ENCODE measurements at places on chromosomes 1 and 21. TPM values are rescaled to one million over a fixed set of nuclear protein-coding genes. Genes with fewer than 3 reads are reported as not detected.

DNA sequence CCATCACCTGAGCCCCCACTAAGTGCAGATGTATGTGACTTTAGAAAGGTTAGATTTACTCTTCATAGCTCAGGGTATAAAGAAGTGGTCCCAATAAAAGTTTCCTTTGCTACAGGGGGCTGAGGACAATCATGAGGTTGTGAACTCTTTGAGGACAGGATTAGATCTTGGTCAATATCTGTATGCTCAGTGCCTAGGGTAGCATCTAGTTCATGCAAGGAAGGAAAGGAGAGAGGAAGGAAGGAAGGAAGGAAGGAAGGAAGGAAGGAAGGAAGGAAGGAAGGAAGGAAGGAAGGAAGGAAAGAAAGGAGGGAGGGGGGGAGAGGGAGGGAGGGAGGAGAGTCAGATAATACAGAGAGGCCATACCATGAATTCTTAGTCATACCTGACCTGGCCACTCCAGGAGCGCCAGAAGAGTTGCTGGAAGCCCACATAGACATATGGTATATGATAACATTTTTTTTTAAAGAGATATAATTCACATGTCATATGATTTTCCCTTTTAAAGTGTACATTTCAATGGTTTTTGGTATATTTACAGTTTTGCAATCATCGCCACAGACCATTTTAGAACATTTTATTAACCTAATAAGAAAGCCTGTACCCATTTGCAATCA is 9.7 kb upstream of the CSRP1 start:
- H3K27me3 ChIP-seq = no peaks in the 10 kb centered on the region
- peaks cover 3% of the 10 kb centered on the region for H3K4me1 ChIP-seq
- no peaks in the 10 kb centered on the region for H3K36me3 ChIP-seq
- no peak for DNase-seq
- H3K27ac ChIP-seq = no peak overlapping the region
- H3K4me3 ChIP-seq = no peak overlapping the region

GRCh38 chr1:941015-941587 is 17.4 kb downstream of the SAMD11 start:
- H3K27me3 ChIP-seq = no peaks in the 10 kb centered on the region
- H3K4me3 ChIP-seq = no peak overlapping the region
- no peak for DNase-seq

- no peak overlapping the region for H3K4me3 ChIP-seq
- H3K36me3 ChIP-seq = no peaks in the 10 kb centered on the region
- H3K27ac ChIP-seq = no peak overlapping the region
- DNase-seq = no peak
- H3K27me3 ChIP-seq = no peaks in the 10 kb centered on the region
Measured at GRCh38 chr1:118244194-118244593, 59.2 kb upstream of the SPAG17 start.

GRCh38 chr21:42187976-42188653 is 30.8 kb upstream of the ABCG1 start:
- no peak overlapping the region for H3K4me3 ChIP-seq
- DNase-seq = no peak
- H3K4me1 ChIP-seq = no peaks in the 10 kb centered on the region
- no peaks in the 10 kb centered on the region for H3K27me3 ChIP-seq
- no peak overlapping the region for H3K27ac ChIP-seq

DNA sequence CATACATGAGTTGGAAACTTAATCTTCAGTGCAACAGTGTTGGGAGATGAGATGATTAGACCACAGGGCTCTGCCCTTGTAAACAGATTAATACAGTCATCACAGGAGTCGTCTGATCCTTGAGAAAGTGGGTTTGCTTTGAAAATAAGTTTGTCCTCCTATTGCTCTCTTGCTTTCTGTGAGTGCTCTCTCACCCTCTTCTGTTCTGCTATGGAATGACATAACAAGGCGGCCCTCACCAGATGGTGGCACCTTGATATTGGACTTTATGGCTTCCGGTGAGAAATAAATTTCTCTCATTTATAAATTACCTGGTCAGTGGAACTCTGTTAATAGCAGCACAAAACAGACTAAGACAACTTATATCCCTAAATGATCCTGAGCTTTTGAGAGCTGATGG is 353.6 kb downstream of the BRINP3 start:
- H3K27me3 ChIP-seq = no peaks in the 10 kb centered on the region
- H3K27ac ChIP-seq = no peak overlapping the region
- no peaks in the 10 kb centered on the region for H3K36me3 ChIP-seq
- no peak for DNase-seq

GRCh38 chr21:38804030-38804788 is 1.5 kb upstream of the ETS2 start:
- no peak for DNase-seq
- H3K27ac ChIP-seq = peak overlapping the region; percentile 97
- H3K4me1 ChIP-seq = no peaks in the 10 kb centered on the region
- H3K36me3 ChIP-seq = no peaks in the 10 kb centered on the region
- H3K27me3 ChIP-seq = no peaks in the 10 kb centered on the region

Gene TMEM51
- 48.4 TPM for total RNA-seq

Gene INSRR
- 0.35 TPM for total RNA-seq
